Activated T-helper 1 cell treated with anti-CD3 and anti-CD28 coated beads, Interleukin-2, amount 50 U/mL, for 16 hours (primary cell): ENCODE measurements at places on chromosomes 7 and 10.

- no peak for DNase-seq
Measured at GRCh38 chr7:12674861-12675260, 12.6 kb upstream of the ARL4A start.

GRCh38 chr7:87447116-87447635 lies 28.3 kb downstream of the ABCB4 start:
- no peak for DNase-seq

GRCh38 chr7:51075681-51076580 lies 240.7 kb downstream of the COBL start:
- no peak for DNase-seq

GRCh38 chr10:114616516-114616915 lies 41.6 kb downstream of the ABLIM1 start:
- DNase-seq: no peak

DNA sequence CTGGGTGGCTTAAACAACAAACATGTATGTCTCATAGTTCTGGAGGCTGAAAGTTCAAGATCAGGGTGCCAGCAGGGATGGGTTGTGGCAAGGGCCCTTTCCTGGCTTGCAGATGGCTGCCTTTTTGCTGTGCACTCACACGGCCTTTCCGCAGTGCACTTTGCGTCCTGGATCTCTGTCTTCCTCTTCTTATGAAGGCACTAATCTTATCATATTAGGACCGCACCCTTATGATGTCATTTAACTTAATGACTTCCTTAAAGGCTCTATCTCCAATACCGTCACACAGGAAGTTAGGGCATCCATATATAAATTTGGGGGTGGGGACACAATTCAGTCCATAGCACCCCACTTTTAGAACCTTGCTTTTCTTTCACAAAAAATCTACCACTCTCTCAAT lies 255.2 kb downstream of the SNX13 start:
- no peak for DNase-seq

DNA sequence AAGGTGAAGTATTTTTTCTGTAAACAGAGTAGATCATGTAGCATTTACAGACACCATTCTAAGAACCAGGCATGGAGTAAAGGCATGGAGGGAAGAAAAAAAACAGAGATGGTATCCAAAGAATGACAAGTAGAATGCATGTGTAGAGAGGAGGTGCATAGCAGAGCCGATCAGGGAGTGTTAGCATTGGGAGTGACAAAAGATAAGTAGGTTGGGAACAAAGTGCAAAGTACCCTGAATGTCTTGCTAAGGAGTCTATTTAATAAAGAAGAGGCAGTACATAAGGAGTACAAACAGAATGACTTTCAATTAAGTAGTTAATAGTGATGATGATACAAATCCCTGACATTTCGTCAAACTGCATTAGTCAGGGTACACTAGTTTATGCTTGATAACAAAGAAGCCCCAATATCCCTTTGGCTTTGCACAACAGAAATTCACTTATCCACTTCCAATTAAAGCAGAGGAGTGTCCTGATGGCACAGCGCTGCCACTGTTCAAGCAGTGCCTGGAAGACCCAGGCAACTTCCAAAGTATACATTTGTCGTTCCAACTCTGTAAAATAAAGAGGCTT lies 371.5 kb downstream of the TNS3 start:
- DNase-seq: no peak

- DNase-seq: no peak
Measured at GRCh38 chr7:149228831-149229471, 10.5 kb upstream of the ZNF212 start.

- no peak for DNase-seq
Measured at GRCh38 chr7:114255404-114255841, 159.2 kb upstream of the FOXP2 start.

DNA sequence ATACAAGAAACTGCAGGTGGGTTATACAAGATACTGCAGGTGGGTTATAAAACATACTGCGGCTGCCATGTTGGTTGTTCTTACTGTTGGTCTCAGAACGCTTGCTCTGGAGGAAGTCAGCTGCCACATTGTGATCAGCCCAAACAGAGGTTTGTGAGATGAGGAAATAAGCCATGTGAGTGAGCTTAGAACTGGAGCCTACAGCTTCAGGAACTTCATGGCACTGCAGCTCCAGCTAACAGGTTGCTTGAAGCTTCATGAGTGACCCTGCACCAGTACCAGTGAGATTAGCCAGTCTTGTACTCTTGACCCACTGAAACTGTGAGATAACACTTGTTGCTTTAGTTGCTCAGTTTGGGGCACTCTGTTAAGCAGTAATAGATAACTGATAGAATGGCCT lies 74.5 kb upstream of the PRKCQ start:
- no peak for DNase-seq

DNA sequence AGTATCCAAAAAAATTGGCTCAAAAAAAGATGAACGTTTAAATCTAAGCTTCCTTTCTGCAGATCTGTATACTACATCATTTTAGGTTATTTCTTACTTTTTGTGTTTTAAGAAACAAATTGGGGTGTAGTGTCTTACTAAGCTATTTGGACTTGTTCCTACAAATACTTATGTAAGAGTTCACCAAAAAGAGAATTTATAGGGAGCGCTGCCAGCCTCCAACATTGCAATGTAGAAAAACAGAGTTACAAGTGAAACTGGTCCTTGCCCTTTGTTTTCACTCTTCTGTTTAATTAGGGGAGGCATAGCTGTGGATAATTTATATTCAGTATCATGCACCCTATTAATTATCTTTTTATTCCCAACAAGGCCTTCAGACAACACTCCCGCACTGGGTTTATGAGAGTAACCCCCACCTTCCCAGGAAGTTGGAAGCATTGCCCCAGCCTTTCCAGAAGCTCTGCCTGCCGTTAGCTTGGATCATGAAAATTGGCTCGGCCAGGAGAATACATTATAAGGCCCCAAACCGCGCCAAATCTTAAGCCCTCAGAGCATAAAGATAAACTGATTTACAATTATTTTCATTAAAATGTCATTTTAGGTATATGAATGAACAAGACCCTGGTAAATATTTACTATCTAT lies 261.8 kb upstream of the KLF6 start:
- no peak for DNase-seq
